AML-193 (cell line): ENCODE measurements at places on chromosomes 16 and 17.

DNA sequence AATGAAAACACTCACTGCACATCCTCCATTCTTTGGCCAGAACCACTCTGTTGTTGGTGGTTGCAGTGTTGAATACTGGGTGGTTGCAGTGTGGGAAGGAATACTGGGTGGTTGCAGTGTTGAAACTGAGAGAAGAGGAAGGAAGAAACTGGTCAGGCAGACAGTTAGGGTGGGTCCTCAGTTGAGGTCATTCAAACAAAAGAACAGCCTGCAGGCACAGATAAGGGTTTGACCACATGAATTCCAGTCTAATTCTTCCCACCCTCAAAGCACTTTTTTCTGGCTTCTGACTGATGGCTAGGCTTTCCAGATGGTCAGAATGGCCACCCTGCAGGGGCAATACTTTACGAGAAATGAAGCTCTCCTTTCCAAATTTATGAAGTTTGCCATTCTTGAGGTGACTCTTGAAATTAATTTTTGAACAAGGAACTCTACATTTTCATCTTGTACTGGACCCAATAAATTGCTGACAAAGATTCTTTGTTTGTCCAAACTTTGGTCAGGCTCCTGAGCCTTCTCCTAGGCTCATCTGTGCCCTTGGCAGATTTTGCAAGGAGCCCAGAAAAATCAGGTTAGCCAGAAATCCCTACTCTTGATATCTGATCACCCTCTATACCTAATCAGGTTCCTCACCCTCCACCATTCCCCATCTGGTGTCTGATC lies 596.6 kb upstream of the CDH5 start:
- DNase-seq = no peak

GRCh38 chr17:62891659-62892058 lies 74.4 kb upstream of the TANC2 start:
- DNase-seq = no peak

DNA sequence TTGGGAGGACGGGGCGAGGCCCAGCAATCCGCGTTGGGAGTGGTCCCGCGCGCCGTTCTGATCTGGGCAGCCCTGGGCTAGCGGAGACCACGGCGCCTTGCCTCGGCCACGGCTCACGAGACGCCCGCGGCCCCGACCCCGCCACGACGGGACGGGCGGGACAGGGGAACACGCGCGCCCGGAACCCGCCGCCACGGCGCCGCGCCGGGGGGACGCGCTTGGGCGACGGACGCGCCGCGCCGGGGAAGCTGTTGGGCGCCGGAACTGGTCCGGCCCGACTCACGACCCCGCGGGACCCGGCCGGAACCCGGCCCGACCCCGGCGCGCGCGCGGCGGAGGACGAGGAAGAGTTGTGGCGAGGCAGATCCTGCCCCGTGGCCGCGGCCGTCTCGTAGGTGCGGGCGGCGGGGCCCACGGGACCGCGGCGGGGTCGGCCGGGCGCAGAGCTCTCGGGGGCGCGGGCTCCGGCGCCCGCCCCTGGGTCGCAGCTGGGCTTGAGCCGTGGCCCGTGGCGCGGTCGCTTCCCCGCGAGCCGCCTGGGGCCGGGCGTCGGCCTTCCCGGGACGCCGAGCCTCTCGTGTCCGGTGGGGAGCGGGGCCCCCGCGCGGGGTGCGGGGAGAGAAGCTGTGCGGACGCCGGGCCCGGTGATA lies at the start of gene ACSF3:
ACSF3 (plus strand) TSS at position 251 of the 650 bp plus-strand sequence. CDS start 6,830 bp downstream, outside the sequence.
- peak; percentile 42 for DNase-seq

DNA sequence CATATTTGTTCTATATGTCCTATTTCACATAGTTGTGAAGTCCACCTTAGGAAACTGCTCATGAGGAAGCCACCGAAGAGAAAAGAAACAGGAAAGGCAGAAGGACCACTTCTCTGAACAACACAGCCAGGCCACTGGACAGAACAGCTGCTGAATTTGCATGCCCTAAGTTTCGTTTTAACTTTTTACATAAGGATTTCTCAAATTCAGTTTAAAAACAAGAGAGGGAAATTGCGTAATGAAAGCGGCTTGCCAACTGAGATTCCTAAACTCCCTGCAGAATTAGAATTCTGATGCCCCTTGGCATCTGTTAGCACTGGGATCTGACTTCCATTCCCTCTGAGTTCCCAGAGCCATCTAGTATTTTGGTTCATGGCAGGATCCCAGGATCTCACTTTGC lies 5.0 kb upstream of the CCL8 start:
- DNase-seq = peak; percentile 75

- DNase-seq = no peak
Observed at GRCh38 chr16:74991593-74992403, 6.9 kb upstream of the WDR59 start.

GRCh38 chr17:32461853-32462617 lies 17.7 kb downstream of the PSMD11 start:
- peak; percentile 76 for DNase-seq
